ENCODE measurements at places on chromosomes 7 and 10.
A peak's percentile ranks its signal among the peaks of the same experiment; 100 is the strongest.

- no peaks in the 10 kb centered on the region for H3K36me3 ChIP-seq
- H3K4me3 ChIP-seq = no peak overlapping the region
- DNase-seq = no peak
- no peaks in the 10 kb centered on the region for H3K4me1 ChIP-seq
- H3K27me3 ChIP-seq = no peaks in the 10 kb centered on the region
- H3K27ac ChIP-seq = no peak overlapping the region
Observed at GRCh38 chr7:28815369-28815927, 142.7 kb downstream of the TRIL start.

GRCh38 chr10:105210546-105210945 lies 569.5 kb downstream of the SORCS3 start:
- H3K27me3 ChIP-seq = no peaks in the 10 kb centered on the region
- no peaks in the 10 kb centered on the region for H3K4me1 ChIP-seq
- H3K27ac ChIP-seq = no peak overlapping the region
- no peaks in the 10 kb centered on the region for H3K36me3 ChIP-seq
- DNase-seq = no peak

GRCh38 chr7:68381731-68382130 lies 1216.5 kb upstream of the AUTS2 start:
- no peaks in the 10 kb centered on the region for H3K27me3 ChIP-seq
- no peak overlapping the region for H3K4me3 ChIP-seq
- H3K27ac ChIP-seq = no peak overlapping the region
- no peaks in the 10 kb centered on the region for H3K36me3 ChIP-seq
- H3K4me1 ChIP-seq = no peaks in the 10 kb centered on the region

DNA sequence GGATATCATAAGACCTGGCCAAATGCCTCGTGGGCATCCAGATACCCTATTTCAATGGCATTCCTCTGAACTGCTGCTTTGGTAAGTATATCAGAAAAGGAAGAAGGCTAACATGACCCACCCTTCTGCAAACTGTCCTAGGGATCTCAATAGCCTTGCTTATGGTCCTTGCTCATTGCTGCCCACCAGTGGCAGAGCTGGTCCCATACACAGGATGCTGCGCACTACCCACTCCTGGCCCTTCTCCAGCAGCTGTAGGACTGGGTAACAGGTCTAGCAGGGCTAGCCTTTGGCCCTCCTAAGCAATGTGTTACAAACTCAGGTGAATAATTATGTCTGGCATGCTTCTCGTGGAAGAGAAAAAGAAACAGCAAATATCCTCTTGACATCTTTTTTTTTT lies 72.5 kb downstream of the C10orf90 start:
- DNase-seq = no peak
- no peak overlapping the region for H3K27ac ChIP-seq

DNA sequence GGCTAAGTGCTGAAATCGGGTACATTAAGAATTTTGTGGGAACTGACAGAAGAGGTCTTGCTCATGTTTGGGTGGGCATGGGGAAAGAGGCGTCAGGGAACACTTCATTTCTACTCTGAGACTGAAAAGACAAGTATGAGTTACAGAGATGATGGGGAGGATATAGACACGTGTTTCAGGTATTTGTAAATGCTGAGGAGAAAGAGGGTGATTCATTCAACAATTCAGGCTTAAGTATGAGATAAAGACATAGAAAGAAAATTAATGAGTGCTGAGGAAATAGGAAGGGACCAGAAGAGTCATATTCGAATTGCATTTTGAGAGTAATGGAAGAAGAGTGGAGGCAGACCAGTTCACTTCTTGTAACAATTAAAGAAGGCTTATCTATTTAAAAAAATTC lies 143.6 kb downstream of the HBP1 start:
- DNase-seq = no peak
- no peak overlapping the region for H3K27ac ChIP-seq
- H3K27me3 ChIP-seq = no peaks in the 10 kb centered on the region
- no peak overlapping the region for H3K4me3 ChIP-seq
- peaks cover 2% of the 10 kb centered on the region for H3K36me3 ChIP-seq

DNA sequence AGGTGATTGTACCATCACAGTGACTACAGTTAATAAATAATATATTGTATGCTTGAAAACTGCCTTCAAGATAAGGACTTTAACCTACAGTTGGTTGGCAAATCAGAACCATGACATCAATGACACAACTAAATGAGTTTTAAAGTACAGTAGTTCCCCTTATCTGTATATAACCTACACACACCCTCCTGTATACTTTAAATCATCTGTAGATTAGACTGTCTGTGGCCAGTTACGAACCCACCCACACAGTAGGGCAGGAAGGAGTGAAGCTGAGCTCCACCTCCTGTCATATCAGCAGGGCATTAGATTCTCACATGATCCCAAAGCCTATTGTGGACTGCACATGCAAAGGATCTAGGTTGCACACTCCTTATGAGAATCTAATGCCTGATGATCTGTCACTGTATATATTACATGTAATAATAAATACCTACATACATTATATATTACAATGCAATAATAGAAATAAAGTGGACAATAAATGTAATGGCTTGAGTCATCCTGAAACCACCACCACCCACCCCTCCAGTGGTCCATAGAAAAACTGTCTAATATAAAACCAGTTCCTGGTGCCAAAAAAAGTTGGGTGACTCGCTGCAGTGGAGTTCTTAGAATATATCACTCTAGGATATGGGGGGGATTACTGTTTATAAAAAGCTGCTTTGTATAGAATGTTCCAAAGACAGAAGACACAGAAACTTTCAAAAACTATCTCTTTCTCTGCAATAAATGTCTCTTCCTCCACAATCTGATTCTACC lies 5.6 kb downstream of the TPK1 start:
- no peak for DNase-seq
- H3K27me3 ChIP-seq = no peaks in the 10 kb centered on the region
- H3K4me3 ChIP-seq = peak overlapping the region; percentile 48

DNA sequence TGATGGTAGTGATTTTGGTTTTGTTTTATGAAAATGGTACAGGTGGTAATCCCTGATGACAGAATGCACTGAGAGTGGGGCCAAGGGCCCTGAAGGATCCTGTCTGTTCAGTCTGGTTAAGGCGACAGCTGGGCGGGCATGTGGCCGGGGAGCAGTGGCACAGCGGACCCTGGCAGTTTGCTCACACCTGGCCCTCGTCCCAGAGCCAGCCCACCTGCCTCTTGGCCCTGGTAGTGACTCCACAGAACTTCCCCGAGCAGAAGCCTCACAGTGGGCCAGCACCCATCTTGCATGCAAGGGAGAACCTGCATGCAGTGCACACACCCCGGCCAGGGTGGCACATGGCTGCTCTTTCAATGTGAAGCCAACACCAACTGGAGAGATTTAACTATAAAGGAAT lies 82.8 kb downstream of the ALOX5 start:
- peaks cover 51% of the 10 kb centered on the region for H3K36me3 ChIP-seq
- no peak overlapping the region for H3K27ac ChIP-seq
- no peaks in the 10 kb centered on the region for H3K27me3 ChIP-seq
- H3K4me1 ChIP-seq = no peaks in the 10 kb centered on the region
- DNase-seq = no peak

DNA sequence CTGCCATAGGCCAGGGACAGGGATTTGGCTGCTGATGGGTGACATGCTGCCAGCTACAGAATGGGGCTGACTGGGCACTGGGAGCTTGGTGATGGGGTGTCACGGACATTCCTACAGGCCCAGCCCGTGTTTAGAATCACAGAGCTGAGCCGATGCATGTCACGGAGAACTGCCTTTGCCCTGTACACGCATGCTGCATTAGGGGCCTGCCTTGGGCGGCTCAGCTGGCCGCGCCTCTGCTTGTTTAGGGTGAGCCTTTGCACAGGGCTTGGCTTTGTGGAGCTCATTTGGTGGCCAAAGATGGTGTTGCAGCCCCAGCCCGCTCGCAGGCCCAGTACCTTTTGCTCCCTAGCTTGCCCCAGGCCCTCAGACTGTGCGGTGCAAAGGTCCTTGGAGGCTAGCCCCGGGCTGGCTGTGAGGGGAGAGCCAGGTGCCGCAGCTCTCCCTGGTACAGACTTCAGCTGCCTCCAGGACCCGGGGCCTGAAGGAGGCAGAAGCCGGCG lies 108.4 kb upstream of the BTBD16 start:
- peaks cover 3% of the 10 kb centered on the region for H3K4me1 ChIP-seq
- no peak overlapping the region for H3K4me3 ChIP-seq
- H3K27me3 ChIP-seq = peaks cover 21% of the 10 kb centered on the region
- H3K36me3 ChIP-seq = no peaks in the 10 kb centered on the region

GRCh38 chr10:35925493-35925892 lies 283.4 kb upstream of the FZD8 start:
- no peak overlapping the region for H3K27ac ChIP-seq
- no peak for DNase-seq
- no peak overlapping the region for H3K4me3 ChIP-seq
- no peaks in the 10 kb centered on the region for H3K36me3 ChIP-seq

- no peaks in the 10 kb centered on the region for H3K4me1 ChIP-seq
- no peak for DNase-seq
- no peak overlapping the region for H3K4me3 ChIP-seq
Observed at GRCh38 chr7:136997735-136998134, 129.3 kb downstream of the CHRM2 start.

DNA sequence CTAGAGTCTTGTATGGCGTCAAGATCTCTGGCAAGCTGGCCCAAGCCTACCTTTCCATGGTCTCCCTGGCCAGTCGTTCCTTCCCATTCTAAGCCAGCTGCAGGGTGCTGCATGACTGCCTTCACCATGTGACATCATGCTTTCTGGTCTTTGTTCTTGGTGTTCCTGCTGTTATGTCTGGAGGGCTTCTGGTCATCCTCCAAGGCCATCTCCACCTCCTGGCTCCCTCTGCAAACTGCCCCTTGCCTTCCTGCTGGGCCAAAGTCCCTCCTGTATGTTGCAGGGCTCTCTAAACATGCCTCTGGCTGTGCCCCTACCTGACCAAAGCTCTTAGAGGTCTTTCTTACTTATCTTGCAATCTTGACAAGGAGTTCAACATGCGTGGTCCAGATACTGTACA lies 44.4 kb upstream of the SHH start:
- no peaks in the 10 kb centered on the region for H3K4me1 ChIP-seq
- no peak overlapping the region for H3K4me3 ChIP-seq
- H3K27ac ChIP-seq = no peak overlapping the region
- H3K27me3 ChIP-seq = peaks cover 3% of the 10 kb centered on the region

- H3K36me3 ChIP-seq = no peaks in the 10 kb centered on the region
- no peak overlapping the region for H3K27ac ChIP-seq
- no peaks in the 10 kb centered on the region for H3K27me3 ChIP-seq
- no peak for DNase-seq
- H3K4me1 ChIP-seq = no peaks in the 10 kb centered on the region
Observed at GRCh38 chr7:149751043-149751775, 22.2 kb downstream of the ZNF467 start.

DNA sequence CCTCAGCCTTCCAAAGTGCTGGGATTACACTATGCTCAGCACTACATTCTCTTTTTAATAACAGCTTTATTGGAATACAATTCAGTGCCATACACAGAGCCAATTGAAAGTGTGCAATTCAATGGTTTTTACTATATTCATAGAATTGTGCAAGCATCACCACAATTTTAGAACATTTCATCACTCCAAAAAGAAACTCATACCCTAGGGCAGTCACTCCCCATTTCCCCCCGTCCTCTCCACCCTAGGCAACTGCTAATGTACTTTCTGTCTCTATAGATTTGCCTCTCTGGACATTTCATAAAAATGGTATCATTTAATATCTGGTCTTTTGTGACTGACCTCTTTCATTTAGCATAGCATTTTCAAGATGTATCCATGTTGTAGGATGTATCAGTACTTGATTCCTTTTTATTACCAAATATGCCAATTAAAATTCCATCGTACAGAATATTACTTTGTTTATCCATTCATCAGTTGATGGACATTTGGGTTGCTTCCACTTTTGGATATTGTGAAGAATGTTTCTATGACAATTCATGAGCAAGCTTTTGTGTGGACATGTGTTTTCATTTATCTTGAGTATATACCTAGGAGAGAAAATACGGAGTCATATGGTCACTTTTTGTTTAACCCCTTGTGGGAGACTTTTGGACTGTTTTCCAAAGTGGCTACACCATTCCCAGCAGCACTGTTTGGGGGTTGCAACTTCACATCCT lies 6.3 kb upstream of the XPNPEP1 start:
- no peak for DNase-seq
- H3K27ac ChIP-seq = no peak overlapping the region
- H3K4me1 ChIP-seq = peaks cover 12% of the 10 kb centered on the region
- no peak overlapping the region for H3K4me3 ChIP-seq
- H3K27me3 ChIP-seq = no peaks in the 10 kb centered on the region

DNA sequence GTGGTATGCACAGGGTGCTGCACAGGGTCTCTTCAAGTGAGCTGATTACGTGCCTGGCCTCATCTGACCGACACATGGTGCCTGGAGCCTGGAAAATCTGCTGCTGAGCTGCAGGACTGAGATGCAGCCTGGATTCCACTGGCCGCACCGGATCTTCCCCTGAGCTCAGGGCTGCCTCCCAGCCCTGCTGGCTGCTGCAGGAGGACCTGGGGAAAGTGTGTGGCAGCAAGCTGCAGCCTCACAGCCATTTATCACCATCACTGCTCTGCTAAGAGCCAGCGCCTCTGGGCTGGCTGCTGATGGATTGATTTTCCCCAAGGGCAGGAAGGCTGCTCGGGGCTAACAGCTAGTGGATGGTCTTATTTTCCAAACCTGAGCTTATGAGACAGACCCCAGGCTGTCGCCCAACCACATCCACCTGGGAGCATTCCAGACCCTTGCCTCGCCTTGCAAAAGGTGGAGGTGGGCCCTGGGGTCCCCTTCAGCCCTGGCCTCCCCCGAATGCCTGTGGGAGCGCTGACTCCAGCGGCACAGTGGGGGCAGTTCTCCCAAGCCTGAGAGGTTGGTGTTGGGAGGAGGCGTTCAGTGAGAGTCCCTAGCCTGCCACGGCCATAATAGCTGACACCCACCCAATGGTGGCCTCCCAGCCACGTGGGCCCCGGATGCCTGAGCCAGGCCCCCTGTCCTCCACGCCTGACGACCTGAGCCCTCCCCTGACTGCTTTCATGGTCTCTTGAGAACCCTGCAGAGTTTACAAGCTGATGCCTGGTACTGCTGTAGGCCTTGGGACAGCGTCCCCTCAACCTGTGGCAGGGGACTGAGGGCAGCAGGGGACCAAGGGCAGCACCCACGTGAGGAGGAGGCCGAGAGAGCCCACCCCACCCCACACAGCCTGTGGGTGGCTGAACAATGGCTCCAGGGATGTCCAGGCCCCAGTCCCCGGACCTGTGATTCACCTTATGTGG lies 38.2 kb downstream of the STK32C start:
- DNase-seq = no peak
- H3K27me3 ChIP-seq = no peaks in the 10 kb centered on the region
- no peaks in the 10 kb centered on the region for H3K36me3 ChIP-seq
- no peaks in the 10 kb centered on the region for H3K4me1 ChIP-seq

GRCh38 chr7:149865437-149865836 lies 8.3 kb upstream of the ATP6V0E2 start:
- H3K4me3 ChIP-seq = peak overlapping the region; percentile 40
- DNase-seq = peak; percentile 93
- peaks cover 18% of the 10 kb centered on the region for H3K36me3 ChIP-seq
- H3K27ac ChIP-seq = peak overlapping the region; percentile 86
- H3K27me3 ChIP-seq = no peaks in the 10 kb centered on the region

GRCh38 chr7:110922906-110923305 lies 168.0 kb upstream of the LRRN3 start:
- H3K36me3 ChIP-seq = no peaks in the 10 kb centered on the region
- no peaks in the 10 kb centered on the region for H3K4me1 ChIP-seq
- H3K27ac ChIP-seq = no peak overlapping the region
- no peaks in the 10 kb centered on the region for H3K27me3 ChIP-seq
- DNase-seq = no peak
